T-helper 9 cell (primary cell): ENCODE measurements at places on chromosomes 5 and 9.
A peak's percentile ranks its signal among the peaks of the same experiment; 100 is the strongest.

DNA sequence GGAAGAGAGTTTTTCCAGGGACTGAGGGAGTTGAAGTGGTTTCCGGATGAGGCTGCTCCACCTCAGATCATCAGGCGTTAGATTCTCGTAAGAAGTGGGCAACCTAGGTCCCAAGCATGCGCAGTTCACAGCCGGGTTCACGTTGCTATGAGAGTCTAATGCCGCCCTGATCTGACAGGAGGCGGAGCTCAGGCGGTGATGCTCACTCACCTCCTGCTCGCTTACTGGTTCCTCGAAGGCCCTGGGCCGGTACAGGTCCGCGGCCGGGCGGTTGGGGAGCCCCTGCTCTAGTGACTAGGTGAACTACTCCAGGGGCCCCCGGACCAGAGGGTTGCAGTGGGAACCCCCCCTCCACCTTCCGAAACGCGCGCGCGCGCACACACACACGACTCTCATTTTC lies 997 bp upstream of the RNF130 start:
- DNase-seq = no peak

GRCh38 chr9:128979111-128979510 lies 31.6 kb downstream of the NUP188 start:
- no peak for DNase-seq

GRCh38 chr9:71268871-71269635 lies 147.6 kb upstream of the TRPM3 start:
- no peak for DNase-seq

DNA sequence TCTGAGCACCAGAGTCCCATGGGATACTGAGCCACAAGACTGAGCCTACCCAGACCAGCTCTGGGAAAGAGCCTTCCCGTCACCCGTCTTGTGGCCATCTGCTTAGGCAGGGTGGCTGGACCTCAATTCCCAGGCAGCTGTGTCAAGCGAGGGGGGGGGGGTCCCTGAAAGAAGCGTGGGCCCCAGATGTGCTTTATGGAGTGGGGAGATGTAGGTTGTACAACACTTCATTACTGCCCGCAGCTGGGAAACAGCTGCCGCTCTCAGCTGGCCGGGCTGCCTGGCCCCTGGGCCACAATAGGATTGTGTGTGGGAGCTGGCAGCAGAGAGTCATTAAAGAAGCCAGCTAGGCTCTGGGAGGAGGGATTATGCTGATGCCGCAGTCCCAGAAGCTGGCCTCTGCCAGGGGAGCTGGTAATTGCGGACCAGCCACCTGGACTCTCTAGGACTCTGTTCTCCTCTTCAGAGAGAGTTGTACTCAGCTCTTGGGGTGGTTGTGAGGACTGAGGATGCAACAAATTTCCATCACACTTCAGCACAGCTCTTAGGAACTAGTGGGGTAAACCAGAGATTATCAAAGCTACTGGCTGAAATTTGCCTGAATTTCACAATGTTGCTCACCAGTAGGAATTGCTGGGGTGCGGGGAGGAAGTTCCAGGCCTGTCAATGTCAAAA lies 145.4 kb downstream of the GADD45G start:
- no peak for DNase-seq

- no peak for DNase-seq
Measured at GRCh38 chr5:157516006-157516405, 56.0 kb downstream of the NIPAL4 start.

DNA sequence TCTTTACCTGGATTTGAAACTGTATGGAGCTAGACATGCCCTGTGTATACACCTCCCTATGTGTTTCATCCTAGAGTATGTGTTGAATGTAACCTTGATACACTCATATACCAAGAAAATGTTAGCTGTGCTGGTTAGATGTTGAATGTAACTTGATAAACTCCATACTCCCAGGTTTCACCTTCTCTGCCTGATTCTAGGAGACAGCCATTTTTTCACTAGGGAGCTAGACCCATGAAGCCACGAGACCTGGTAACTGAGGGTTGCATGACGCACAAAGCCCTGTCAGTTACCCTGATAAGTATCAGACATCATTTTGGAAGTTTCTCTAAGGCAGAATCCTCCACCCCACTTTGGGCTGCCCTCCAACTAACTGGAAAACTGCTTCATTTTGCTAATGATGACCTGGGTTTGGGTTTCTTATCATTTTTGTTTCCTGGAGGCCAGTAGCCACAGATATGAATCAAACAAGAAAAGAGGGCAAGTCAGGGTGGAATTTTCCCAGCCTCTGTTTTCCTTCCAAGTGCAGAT lies 478.5 kb upstream of the KIF2A start:
- no peak for DNase-seq

- DNase-seq = no peak
Measured at GRCh38 chr5:135028791-135029476, 5.1 kb downstream of the PITX1 start.

DNA sequence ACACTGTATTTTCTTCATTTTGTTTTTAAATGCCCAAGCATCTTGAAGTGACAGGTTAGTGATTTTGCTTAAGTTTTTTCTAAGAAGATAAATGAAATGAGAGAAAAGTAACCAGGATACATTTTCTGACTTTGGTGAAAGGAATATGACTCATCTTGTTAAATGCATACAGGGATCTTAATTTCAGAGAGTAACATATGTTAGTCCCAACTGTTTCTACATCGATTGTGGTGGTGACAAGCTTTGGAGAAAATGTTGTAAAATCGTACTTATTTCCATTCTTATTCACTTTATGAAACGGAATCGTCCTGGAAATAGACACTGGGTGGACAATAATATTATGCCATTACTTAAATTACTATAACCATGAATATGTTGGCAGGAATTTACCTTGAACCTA lies 107.5 kb downstream of the KCNN2 start:
- DNase-seq = no peak

GRCh38 chr9:16417749-16418148 lies 452.7 kb downstream of the BNC2 start:
- no peak for DNase-seq

DNA sequence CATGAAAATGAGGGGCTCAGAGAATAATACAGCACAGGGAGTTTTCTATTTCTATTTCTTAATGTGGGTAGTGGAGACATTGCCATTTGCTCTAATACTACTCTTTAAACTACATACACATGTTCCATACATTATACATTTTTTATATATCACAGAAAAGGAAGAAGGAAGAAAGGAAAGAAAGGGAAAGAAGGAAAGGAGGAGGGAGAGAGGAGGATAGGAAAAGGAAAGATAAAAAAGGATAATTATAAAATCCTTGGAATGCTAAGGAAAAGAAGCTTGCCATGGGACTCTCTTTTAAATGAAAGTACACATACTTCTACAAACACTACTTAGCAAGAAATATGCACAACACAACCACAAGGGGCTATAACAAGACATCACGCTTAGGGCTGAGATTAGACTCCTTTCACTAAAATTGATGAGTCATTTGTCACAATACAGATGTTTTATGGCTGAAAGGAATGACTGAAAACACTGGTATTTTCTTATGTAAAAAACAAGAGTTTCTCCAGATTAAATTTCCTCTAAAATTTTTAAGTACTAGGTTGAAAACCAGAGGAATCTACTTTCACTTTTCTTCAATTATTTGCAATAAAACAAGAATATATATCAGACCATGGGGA lies 219.8 kb downstream of the ARL15 start:
- DNase-seq = no peak

DNA sequence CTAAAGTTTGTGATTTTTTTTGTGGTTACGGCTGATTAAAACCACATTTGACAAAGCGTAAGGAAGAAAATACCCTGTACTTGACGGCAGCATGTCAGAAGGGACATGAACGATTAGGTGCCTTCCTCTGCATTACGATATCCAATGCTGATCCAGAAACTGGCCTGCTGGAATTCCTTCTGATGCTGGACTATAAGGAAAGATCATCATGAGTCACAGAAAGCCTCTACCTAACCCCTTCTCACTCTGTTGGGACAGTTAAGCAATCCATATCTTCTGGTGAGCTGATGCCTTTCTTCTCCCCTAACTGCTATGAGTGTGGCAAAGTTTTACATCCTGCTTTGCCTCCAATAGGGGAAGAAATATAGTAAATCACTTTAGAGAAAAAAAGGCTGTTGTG lies 78.4 kb upstream of the PAPPA start:
- no peak for DNase-seq

DNA sequence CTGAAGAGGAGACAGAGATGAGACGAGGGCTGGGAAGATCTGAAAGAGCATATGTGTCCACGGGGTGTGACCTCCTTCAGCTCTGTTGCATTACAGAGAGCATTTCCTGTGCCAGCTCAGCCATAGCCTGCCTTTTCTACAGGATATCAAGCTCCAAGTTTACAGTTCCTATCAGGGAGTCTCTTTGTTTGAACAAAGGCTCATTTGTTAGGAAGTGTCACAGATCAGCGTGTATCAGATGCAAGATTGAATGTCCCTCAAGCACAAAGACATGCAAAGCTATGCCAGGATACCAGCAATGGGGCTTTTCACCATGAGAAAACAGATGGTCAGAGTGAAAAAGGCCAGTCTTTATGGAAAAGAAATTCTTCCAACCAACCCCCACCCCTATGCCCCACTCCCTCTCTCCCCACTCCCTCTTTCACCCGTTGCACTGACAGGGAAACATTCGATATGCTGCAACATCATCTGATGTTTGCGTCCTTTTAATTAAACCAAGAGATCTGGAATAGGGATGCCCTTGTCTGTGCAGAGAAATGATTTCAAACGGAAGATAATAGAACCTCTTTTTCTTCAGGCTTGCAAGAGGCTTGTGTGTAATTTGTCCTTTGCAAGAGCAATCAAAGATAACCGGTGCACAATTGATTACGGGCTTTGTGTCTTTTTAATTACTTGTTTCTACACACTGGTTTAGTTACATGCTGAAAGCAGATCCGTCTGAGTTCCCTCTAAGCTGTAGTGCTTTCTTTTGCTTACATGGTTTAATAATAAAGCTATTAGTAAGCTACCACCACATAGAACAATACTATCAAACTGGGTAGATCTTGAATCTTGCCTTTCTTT lies 263.1 kb upstream of the RGMB start:
- no peak for DNase-seq

GRCh38 chr5:165304193-165304827 lies 1798.9 kb downstream of the MAT2B start:
- no peak for DNase-seq

GRCh38 chr5:150133581-150134197 lies 22.0 kb downstream of the PDGFRB start:
- no peak for DNase-seq

GRCh38 chr5:98750693-98751092 lies 22.8 kb upstream of the RGMB start:
- DNase-seq = no peak

DNA sequence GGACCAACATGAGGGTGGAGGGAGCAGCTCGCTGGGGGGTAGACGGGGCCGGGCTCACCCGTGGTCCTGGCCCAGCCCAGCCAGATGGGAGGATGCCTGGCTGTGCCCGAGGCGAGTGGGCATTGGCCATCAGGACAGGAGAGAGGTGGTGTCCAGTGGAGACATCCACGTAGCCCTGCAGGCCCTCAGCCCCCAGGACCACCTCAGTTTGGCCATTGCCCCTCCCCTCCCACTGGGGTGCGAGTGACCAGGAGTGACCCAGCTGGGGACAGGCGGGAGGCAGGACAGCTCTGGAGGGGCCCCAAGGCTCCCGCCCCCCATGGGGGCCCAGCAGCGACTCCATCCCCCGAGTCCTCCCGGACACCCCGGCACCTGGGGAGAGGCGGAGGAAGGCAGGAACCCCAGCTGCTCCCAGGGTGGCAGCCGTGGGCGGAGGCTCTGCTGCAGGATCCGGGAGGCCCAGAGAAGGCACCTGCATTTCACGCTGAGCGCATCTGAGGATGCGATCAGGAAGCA lies 8.3 kb downstream of the NOXA1 start:
- no peak for DNase-seq

GRCh38 chr5:134100283-134101091 lies 14.0 kb upstream of the TCF7 start:
- DNase-seq = peak; percentile 72

DNA sequence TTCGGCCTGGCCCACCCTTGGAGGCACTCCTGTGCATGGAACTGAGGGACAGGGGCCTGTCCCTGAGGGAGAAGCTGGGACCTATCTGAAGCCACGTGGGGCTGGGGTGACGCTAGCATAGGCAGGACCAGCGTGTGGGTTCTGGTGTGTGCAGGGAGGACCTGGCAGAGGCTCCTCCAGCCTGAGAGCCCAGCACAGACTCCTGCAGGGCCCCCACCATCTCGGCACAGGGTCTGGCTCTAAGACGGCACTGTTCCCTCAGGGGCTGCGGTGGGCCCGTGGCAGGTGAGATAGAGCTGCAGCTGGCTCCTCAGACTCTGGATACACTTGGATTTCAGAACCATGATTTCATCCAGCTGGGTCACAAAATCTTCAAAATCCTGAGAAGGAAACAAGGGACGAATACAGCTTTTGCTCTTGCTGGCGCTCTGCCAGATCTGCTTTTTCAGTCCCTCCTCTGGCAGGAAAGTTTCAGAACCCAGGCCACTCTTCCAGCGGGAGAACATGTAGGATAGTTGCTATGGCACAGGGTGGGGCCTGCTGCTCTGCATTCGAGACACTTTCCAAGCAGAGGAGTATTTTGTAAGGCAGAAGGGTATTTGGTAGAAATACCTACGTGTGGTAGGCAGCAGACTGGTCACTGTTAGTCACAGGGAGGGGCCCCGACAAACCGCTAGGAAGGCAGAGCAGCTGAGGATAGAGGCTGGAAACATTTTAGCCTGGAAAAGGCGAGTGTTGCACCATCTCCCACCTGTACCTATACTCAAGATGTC lies 74.7 kb downstream of the KIF24 start:
- DNase-seq = no peak

- no peak for DNase-seq
Measured at GRCh38 chr5:11027660-11028059, 266.6 kb upstream of the DAP start.

- DNase-seq = no peak
Measured at GRCh38 chr9:82122731-82123130, 134.2 kb downstream of the SPATA31D1 start.

GRCh38 chr9:120441426-120442307 lies 138.3 kb downstream of the CDK5RAP2 start:
- DNase-seq = no peak

- DNase-seq = no peak
Measured at GRCh38 chr5:143879646-143880045, 67.7 kb downstream of the HMHB1 start.
